ENCODE measurements at places on chromosomes 1 and 21. TPM values are rescaled to one million over a fixed set of nuclear protein-coding genes. Genes with fewer than 3 reads are reported as not detected.

Gene SYTL1
- polyA plus RNA-seq = 12.3 TPM

Gene PPP1R8
- polyA plus RNA-seq = 13.6 TPM

Gene PPIAL4G
- 0.07 TPM for polyA plus RNA-seq

Gene OVAAL
- polyA plus RNA-seq = not detected

Gene BEND5
- 12.3 TPM for polyA plus RNA-seq

Gene TESK2
- polyA plus RNA-seq = 6.0 TPM

Gene KIF17
- polyA plus RNA-seq = 5.9 TPM

Gene SDC3
- 5.8 TPM for polyA plus RNA-seq

DNA sequence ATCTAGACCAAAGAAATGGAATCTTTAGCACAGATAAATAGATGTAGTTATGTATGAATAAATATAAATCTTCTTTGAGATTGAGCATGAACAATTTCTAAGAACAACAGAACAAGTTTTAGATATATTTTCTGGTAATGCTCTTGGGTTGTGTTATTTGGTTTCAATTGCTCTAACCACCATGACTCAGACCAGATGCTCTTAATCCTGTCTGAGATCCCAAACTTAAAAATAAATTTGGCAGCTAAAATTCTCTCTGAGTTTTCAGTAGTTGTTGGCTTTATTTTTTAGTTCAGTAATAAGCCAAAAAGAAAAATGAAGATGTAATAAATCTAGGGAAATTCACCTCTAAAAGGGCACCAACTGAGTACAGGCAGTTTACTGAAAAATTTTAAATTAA is 1693.4 kb downstream of the NCAM2 start:
- no peak for DNase-seq

- DNase-seq = no peak
Observed at GRCh38 chr1:247992986-247993385, 20.5 kb upstream of the OR2L5 start.

DNA sequence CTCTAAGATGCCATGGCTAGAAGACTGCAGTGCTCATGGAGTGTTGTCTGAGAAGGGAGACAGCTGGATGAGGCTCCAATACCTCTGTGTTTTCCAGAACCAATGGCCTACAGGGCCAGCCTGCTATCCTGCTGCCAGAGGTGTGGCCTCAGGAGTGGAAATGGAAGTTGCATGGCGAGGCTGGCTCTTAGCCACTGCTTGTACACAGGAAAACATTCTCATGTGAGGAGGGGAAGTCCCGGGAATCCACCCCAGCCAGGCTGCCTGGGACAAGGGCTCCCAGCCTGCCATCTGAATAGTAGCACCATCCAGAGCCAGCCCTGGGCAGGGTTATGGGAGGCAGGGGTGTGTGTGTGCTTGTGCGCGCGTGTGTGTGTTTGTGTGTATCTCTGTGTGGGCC is 56.5 kb downstream of the SDC3 start:
- DNase-seq = no peak

DNA sequence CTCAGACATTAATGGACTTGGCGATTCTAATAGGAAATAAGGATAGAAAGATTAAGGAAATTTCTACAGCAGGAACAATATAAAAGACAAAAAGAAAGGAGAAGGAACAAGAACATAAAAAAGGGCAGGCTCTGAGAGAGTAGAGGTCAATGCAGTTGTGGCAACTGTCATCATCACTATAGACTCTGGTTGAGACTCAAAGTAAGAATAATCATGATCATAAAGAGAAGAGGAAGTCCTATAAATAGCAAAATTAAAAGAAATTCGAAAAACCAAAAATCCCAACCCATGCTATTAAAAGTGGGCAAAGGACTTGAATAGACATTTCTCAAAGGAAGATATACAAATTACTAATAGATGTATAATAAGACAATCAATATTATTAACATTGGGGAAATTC is 14.4 kb upstream of the XCL1 start:
- no peak for DNase-seq

- no peak for DNase-seq
Observed at GRCh38 chr1:170095976-170096748, 21.7 kb upstream of the KIFAP3 start.

DNA sequence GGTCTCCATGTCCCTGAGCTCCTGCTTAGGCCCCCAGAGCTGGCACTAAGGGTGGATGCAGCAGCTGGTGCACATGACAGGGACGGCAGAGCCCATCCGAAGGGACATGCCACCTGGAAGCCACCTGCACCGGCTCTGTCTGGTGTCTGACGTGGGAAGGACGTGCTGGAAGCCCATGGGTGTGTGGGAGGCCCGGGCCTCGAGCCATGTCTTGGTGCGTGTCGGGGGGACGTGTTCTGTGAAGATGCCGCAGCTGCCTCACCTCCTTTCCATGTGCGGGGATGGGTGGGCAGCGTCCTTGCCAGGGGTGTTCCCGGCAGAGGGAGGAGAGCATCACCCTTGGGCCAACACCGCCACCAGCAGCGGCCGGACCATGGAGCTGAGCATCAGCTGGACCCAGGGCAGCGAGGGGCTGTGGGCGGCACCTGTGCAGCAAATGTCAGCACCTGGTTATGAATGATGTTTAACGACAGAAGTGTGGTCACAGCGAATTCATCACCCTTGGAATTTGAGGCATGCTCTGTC is 15.5 kb upstream of the POFUT2 start:
- no peak for DNase-seq

DNA sequence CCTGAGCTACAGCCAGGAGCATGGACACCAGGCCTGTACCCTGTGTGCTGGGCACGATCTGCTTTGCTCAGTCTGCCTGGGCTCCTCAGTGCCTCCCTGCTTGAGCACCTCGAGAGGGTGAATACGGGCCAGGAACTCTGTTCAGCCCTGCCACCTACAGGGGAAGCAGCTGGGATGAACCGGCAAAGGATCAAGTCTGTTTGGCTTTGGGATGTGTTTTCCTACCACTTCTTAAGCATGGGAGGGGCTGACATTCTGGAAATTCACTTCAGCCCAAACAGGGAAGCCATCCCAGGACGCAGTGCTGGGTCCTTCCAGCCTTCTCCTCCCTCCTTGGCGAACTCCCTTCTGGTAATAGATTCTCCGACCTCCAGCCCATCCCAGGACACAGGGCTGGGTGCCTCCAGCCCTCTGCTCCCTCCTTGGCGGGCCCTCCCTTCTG is 55.8 kb upstream of the SELENON start:
- DNase-seq = peak; percentile 75

GRCh38 chr1:245375789-245376460 is 221.1 kb downstream of the KIF26B start:
- DNase-seq = no peak

DNA sequence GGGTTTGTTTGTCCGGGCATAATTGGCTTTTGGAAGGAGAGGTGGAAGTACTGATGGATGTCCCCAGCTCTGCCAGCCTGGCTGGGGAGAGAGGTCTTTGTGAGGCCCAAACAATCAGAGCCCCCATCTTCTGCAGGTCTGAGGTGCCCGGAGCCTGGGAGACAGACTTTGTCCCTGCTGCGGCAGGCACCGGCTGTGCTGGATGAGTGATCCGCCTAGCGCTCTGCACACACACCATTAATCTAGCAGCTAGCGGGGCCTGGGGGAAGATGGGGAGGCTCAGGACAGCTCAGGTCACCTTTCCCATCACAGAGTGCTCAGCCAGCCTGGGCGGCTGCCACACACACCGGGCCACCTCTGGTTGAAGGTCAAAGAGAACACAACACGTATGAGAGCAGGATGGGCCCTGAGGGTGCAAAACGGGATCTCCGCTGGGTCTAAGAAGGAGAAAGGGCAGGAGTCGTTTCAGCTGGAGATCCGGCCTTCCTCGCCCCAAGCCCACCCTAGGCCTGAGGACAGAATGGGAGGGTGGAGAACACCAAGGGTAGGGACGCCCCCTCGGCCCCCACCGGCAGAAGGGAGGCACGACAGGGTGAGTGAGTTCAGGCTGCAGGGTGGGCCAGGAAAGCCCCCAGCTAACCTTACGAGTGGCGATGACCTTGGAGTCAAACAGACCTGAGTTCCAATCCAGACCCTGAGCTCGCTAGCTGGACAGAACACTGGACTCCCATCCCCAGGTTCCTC is 341.8 kb downstream of the NPHP4 start:
- no peak for DNase-seq

- peak; percentile 83 for DNase-seq
Observed at GRCh38 chr1:25797939-25798338, 2.1 kb upstream of the SELENON start.

DNA sequence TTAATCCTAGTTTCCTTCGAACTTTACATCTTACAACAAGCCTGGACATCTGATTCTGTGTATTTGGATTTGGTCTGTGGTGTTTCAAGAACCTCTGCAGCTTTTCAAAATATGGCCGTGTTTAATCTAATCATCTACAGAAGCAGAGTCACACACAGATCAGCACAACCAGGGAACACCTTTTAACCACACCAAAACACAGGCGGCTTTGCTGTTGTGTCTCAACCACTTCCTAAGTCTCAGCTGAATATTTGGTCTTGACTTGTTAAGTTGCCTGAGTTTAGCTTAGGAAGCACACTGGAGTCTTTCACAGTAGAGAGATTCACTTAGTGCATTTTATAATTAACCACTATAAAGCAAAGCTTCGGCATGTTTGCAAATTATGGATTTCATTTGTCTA is 17.1 kb downstream of the ADAMTS5 start:
- DNase-seq = no peak

All from GM23338 (cell line).